ENCODE measurements at places on chromosomes 5 and 9.

- DNase-seq, result no peak
Observed at GRCh38 chr9:37618817-37619216, 26.4 kb upstream of the TOMM5 start.

DNA sequence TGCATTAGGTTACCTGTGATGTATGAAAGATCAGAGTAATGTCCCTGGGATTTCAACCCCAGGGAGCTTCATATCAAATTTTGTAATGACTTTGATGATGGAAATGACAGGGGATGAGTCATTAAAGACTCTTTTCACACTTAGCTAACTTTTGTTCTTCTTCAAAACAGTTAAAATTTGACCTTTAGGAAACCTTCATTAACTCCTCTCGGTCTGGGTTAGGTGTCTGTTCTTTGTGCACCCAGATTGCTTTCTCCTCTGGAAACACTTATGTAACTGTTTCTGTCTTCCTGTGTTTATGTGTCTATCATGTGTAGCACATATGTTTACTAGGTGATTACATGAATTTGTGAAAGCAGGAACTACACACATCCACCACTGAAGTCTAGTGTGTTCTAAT is 1.6 kb downstream of the SRFBP1 start:
- DNase-seq, result no peak

DNA sequence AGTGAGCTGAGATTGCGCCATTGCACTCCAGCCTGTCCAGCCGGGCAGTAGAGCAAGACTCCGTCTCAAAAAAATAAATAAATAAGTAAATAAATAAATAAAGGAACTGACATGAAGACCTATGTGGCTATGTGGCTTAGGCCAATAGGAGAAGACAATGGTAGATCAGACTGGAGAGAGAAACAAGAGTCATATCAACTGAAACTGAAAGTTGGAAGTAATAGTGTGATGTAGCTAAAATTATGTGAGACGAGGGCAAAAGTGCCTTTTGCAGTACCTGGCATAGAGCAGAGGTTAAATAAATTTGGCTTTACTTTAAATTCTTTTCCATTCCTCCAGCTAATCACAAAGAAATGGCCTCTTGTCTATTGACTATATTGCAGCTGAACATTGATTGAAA is 7.3 kb downstream of the FBP2 start:
- no peak for DNase-seq

GRCh38 chr9:522658-523057 is 308.0 kb downstream of the DOCK8 start:
- no peak for DNase-seq

- no peak for DNase-seq
Observed at GRCh38 chr5:64165500-64166200, at the start of gene RNF180. Gene RNF180 (plus strand): TSS chr5:64165843. CDS start chr5:64200808, 34,965 bp downstream.

GRCh38 chr5:160333721-160334120 is 21.4 kb upstream of the CCNJL start:
- DNase-seq, result no peak

- DNase-seq, result no peak
Observed at GRCh38 chr9:77807281-77807683, 159.2 kb upstream of the GNA14 start.

- DNase-seq, result no peak
Observed at GRCh38 chr5:136033234-136033633, 4.4 kb downstream of the TGFBI start.

DNA sequence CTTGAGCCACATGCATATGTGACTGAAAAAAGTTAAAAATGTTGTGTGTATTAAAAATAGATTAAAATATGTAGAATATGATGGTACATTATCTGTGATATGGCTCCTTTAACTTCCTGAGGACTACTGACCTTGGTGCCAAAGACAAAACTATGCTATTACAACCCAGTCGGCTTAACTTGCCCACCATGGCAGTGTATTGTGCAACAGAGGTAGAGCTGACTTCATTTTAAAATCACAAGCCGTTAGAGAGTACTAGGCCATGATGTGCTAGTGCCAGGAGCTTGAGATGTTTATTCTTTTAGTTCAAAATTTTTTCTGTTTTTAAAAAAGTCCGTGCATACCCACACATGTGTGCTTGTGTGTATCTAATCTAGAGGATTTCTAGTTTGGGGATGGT is 46.3 kb downstream of the NAA35 start:
- DNase-seq, result no peak

- no peak for DNase-seq
Observed at GRCh38 chr9:112620388-112620787, 97.5 kb downstream of the INIP start.

GRCh38 chr5:136080483-136081216 is 51.9 kb downstream of the TGFBI start:
- DNase-seq, result no peak

DNA sequence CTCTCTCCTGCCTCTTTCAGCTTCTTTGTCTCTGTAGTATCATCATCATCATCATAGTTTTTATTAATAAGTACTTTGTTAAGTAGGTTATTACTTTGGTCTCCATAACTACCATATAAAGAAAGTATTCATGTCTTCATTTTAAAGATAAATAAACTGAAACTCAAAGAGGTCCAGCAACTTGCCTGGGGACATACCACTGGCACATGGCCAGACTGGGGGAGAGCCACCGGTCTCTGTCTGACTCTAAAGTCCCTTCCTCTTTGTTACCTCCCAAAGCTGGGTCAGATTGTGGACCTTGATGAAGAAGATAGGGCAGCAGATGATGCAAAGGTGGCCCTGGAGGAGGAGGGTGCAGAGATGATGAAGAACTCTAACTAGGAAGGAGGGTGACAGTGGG is 8.5 kb downstream of the CDX1 start:
- no peak for DNase-seq

- no peak for DNase-seq
Observed at GRCh38 chr5:13354611-13355010, 589.9 kb downstream of the DNAH5 start.

GRCh38 chr5:44987026-44987425 is 178.3 kb downstream of the MRPS30 start:
- no peak for DNase-seq

DNA sequence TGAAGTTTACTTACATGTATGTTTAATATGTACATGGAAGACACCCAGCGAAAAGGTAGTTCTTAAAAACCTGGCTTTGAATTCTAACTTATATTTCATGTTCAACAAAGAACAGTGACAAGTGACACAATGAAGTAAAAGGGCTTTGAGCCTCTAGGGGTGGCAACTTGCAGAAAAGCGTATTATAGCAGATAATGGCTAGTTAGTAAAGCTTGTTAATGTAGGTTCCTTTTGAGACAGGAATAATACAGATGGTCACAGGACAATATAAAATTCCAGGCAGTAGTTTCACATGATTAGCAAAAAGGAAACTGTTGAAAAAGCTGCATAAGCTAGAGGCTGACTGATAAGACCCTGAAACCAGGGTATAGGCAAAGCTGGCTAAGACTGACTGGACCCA is 132.4 kb upstream of the FTMT start:
- no peak for DNase-seq

DNA sequence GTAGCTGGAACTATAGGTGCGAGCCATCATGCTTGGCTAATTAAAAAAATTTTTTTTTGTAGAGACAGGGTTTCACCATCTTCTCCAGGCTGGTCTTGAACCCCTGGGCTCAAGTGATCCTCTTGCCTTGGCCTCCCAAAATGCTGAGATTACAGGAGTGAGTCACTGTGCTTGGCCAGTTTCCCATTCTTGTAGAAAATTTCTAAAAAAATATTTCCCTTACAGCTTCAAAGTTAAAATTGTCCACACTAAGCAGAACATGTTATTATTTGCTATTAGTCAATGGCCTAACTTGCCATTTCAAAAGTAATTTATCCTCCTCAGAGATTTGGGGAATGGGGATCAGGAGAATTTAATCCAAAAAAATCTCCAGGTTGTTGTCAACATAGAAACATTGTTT is 40.1 kb downstream of the SLC38A9 start:
- DNase-seq, result no peak

DNA sequence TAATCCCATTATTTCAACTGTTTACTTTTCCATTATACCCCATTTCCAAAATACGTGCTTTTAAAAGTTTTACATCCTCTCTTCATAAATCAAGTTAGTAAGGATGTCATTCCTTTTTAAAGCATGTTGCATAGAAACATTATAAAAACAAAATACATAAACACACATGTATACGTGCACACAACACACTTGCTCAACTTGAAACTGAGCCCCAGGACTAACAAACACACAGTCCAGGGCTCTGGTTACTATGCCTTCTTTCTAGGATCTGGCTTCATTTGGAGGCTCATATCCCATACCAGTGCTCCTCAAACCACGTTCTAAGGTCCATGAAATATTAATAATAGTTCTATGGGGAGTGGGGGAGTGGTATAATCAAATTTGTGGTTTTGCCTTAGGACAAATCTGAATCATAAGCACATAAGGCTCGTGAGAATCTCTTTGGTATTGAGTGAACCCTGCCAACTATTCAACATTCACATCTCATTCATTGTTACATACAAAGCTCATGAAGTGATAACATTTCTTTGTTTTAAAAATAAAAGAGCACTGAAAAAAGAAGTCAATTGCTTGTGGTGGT is 55.2 kb downstream of the NFIB start:
- no peak for DNase-seq

DNA sequence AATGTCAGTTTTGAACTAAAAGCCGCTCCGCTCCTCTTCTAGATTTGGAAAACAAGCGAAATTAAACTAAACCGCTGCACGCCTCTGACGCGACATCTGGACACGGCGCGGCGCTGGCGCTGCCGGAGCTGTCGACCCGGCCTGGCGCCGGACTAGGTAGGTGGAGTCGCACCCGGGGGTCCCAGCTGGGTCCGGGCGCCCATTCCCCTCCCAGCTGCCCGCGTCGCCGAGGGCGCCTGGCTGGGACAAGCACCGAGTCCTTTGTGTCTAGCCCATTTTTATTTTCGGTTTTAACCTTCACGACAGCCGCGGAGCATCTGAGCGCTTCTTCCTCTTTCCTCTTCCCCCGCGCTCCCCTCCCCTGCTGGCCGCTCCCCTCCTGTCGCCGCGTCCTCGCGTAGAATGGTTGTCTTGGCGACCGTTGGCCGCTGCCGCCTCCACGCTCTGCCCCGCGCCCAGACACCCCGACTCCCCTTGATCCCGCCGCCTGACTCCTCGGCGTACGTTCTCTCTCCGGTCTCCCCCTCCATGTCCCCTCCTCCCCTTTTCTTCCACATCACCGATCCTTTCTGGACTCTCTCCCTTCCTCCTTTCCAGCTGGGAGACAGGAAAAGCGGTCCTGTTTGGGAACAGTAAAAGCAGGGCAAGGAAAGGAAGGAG is 545 bp downstream of the CDKN2B-AS1 start:
- DNase-seq, result peak; percentile 88

DNA sequence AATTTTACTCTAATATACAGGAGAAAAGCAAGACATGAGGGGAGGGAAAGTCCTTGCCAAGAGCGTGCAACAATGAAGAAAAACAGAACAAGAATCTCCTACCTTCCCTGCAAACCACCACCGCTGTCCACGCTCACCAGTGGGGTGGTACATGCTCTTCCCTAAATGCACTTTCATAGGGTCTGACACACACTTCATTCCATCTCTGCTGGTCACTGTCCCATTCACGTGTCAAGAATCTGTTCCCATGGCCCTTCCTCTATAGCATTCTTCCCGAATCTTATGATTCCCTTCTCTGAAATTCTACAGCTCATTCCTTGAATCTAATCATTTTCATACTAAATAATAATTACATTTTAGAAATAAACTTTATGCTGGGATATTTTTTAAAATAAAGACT is 11.4 kb upstream of the DNAH5 start:
- no peak for DNase-seq

DNA sequence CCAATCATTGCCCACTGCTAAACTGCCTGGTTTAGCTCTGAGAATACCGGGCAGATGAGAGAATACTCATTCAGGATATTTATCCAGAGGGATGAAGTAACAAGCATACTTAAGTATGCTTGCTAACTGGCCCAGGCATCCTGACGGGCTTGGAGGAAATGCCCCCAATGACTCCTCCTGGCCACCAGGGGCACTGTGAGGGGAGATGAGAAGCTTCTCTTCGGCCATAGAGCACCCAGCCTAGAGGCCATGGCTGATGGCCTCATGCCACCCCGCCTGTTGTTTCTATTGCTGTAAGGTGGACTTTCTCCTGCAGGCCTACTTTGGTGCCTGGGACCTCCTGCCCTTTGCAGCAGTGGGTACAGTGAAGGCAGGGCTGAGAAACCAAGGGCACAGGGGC is 134.5 kb upstream of the FSTL4 start:
- DNase-seq, result no peak

GRCh38 chr9:28539434-28540070 is 966.3 kb upstream of the C9orf72 start:
- no peak for DNase-seq

DNA sequence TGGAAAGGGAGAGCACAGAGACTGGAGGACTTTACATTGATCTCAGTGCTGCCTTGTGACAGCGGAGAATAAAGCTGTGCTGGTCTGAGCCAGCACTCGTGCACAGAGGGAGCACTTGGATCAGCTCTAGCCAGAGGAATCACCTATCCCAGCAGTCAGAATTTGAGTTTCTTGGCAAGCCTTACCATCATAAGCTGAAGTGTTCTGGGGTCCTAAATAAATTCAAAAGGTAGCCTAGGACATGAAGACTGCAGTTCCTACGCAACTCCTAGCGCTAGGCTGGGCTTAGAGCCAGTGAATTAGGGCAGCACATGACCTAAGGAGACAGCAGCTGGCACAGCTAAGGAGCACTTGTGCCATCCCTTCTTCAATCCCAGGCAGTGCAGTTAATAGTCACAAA is 119.5 kb downstream of the HMHB1 start:
- DNase-seq, result no peak

- DNase-seq, result no peak
Observed at GRCh38 chr9:82255481-82256176, 267.1 kb downstream of the SPATA31D1 start.

GRCh38 chr9:19630760-19631159 is 158.1 kb downstream of the SLC24A2 start:
- peak; percentile 1 for DNase-seq

DNA sequence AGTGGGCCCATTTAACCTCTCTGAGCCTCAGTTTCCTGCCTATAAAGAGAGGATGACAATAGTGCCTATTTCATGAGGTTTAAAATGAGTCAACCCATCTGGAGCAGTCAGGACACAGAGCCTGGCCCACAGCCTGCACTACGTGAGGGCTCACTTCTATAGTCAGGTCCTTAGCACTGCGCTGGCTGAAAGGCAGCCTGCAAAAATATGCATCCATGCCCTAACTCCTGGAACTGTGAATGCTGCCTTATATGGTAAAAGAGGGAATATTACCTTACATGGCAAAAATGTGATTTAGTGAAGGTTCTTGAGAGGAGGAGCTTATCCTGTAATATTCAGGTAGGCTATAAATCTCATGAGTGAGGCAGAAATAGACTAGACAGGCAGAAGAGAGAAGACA is 98.5 kb downstream of the GABBR2 start:
- no peak for DNase-seq

DNA sequence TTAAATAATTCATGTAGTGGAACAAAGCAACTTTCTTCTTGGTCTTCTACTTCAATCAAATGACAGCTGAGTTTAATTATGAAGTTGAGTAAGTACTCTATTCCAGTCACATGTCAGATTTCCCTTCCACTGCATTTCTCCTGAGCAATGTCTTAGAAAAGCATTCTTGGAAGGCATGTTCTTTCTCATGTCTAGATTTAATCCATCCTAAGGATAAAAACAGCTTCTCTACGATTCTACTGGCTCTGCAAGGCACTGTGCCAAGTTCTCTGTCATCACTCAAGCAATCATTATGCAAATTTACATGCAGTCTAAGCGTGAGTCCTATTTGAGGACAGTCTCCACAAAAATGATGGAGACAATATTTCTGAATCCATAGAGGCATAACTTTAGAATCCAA is 142.4 kb downstream of the YIPF5 start:
- DNase-seq, result no peak

Measured in HL-60 (cell line).